NCI-H460 (cell line): ENCODE measurements at places on chromosomes 7 and 10.

DNA sequence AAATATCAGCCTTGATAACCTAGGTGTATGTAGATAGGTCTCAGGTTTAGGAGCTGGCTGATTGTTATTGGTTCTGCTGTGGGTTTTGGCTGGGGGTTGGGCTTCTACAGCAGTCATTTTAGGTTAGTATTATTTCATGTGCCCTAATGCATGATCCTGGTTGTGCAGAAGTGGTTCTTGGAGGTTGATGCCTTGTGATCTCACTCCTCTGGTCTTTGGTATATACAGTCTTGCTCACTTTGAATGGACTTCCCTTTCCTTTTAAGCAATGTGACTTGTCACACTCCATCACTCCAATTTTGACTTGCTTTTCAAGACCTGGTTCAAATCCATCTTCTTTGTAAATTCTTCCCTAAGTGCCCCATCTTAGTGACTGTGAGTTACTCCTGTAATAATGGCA, 188.9 kb downstream of the LRMDA start:
- DNase-seq = no peak

- no peak for DNase-seq
Measured at GRCh38 chr7:48046458-48046857, 11.1 kb downstream of the C7orf57 start.

DNA sequence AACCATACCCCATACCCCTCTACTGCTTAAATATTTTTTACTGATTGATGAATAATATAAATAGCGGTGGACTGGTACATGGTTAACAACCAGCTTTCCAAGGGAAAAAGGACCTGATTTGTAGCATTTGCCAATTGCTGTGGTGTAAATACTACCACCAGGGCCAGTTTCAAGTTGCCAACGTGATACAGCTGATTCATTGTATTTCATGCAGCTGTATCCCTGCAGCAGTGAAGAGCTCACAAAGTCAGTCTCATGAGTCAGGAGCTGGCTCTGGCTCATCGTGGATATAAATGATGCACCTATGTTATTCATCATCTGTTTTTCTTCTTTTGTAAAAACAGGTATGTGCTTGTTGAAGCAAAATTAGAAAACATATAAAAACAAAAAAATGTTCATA, 15.2 kb downstream of the CALML5 start:
- DNase-seq = no peak

- no peak for DNase-seq
Measured at GRCh38 chr7:16067711-16068110, 353.6 kb downstream of the CRPPA start.

DNA sequence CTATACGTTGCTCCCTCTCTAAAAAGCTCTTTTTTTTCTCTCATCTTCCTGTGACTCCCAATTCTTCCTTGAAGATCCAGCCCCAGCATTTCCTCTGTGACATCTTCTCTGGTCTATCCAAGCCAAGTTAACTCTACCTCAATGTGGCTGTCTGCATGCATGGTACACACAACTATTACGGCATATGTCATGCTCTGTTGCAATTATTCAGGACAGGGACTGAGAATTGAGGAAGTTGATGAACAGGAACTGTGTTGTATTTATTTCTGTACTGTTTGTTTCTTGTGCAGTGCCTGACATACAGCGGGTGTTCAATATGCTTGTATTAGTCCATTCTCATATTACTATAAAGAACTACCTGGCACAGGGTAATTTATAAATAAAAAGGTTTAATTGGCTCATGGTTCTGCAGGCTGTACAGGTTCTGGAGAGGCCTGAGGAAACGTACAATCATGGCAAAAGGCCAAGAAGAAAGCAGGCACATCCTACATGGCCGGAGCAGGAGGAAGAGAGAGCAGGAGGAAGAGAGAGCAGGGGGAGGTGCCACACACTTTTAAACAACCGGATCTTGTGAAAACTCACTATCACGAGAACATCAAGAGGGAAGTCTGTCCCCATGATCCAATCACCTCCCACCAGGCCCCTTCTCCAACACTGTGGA, 6.3 kb downstream of the TRPV5 start:
- no peak for DNase-seq

DNA sequence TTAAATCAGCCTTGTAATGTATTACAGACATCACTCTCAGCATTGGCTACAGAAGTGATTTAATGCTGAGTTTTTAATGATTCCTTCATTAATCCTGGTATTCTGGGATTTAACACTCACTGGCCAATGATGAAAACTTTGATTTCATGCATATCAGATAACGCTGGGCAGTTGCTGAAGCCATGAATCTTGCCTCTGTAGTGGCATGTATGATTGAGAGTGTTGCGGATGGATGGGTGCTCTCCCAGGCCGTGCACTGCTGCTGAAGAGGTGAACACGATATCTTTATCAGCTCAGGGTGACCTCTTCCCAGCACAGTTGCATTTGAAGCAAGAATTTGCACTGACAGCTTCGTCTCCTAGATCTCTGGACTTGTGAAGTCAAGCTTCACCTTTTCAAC, 168.7 kb downstream of the LRRC4 start:
- no peak for DNase-seq

DNA sequence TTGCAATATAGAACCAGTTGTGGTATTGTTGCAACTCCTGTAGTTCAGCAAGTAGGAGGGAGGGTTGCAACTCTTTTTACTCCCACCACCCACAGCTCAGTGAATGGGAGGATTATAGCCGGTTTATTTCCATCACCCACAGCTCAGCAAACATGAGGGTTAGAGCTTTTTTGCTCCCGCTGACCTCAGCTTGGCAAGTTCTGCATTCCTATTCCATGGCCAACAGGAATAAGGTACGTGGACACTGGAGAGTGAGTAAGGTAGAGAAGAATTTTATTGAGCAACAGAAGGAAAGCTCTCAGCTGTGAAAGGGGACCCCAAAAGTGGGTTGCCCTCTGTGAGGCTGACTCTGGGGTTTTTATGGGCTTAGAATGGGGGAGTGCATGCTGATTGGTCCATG, 167.1 kb upstream of the SMIM30 start:
- DNase-seq = no peak
